ENCODE measurements at places on chromosomes 4 and X.
A peak's percentile ranks its signal among the peaks of the same experiment; 100 is the strongest.

- peak; percentile 27 for DNase-seq
Observed at GRCh38 chr4:5863461-5864113, 29.3 kb downstream of the CRMP1 start.

- DNase-seq = peak; percentile 67
Observed at GRCh38 chrX:46796574-46797191, 37.8 kb upstream of the SLC9A7 start.

- DNase-seq = no peak
Observed at GRCh38 chr4:148779771-148780170, 337.6 kb upstream of the NR3C2 start.

- no peak for DNase-seq
Observed at GRCh38 chr4:152073351-152074087, 312.7 kb upstream of the GATB start.

DNA sequence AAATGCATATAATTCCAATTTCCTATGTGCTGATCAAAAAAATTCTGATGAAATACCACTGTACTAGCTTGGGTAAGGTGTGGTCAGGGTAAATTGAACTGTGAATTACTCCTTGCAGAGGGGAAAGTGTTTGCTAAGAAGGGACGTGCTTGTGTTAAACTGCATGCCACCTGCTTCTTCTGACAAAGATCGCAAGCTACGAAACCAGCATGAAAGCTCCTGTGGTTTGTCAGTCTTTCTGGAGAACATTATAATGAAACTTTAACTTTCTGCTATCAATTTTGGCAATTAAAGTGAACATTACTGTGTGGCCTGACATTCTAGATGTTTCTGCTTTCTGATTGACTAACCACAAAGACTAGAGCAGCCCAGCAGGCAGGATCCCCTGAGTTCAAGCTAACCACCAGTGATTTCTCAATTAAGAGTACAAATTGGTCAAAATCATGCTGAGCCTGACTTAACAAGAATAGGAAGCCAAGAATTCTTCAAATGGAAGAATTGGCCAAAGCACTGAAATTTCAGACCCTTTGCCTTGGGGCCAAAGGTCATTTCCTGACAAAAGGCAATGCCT lies 239.0 kb downstream of the SLITRK2 start:
- DNase-seq = no peak

DNA sequence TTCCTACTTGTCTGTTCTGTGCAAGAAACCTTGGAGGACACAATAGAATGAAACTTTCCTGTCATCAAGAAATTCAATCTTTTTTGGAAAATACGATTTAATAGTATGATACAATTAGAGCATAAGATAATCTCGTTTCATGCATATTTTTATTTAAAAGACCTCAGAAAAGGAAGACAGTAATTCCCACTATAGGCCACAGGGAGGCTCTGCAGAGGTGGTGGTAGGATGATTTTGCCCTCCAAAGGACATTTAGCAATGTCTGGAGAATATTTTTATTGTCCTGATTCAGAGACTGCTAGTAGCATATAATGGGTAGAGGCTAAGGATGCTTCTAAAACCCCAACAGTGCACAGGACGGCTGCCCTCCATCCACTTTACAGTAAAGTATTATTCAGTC lies 68.7 kb downstream of the PAK3 start:
- DNase-seq = no peak

DNA sequence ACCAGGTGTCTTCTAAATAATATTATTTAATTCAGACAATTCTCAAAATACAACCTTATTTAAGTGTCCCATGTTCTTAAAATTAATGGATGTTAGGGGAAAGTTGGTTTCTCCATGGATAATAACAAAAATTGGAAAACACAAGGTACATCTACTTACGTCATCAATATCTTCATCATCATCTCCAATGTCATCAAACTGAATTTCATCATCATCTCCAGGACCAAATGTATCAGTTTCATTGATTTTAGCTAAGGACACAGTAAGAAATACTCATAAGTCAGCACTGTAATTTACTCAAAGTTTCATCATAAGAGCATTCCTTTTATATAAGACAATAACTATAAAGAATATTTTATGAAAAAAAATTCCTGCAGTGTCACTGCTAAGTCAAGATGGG lies 11.3 kb downstream of the EIF1AX start:
- DNase-seq = no peak

DNA sequence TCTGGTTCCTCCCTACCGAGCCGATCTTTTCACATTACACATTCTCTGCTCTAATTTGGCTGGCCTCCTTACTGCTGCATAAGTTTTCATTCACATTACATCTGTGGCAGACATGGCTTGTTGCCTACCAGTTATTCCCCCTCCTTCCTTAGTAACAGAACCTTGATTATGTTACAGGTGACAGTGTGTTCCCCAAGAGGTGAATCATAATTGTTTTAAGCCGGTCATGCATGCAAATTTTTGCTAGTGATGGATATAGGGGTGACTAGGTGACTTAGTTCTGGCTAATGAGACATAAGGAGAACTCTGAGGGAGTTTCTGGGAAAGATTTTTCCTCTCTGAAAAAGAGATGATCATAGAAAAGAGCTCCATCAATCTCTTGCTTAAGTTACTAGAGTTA lies 8.4 kb upstream of the LAMP2 start:
- no peak for DNase-seq

- DNase-seq = no peak
Observed at GRCh38 chr4:160180211-160180610, 1077.3 kb downstream of the RAPGEF2 start.

DNA sequence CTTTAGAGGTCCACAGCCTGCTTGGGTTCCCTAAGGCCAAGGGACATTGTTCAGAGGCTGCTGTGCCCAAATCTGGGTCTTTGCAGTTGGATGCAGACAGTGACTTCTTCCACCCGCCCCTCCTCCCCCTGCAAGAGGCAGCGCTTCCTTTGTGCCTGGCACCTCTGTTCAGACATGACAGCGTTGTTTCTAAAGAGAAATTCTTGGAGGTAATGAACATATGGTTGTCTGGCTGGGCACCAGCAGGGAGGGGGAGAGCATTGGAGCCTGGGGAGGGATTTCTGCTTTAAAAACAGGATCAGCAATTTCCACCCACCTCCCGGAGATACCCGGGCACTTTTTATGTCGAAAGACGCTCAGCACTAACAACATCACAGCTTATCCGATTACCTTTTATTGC lies 51.5 kb downstream of the PSAPL1 start:
- no peak for DNase-seq

DNA sequence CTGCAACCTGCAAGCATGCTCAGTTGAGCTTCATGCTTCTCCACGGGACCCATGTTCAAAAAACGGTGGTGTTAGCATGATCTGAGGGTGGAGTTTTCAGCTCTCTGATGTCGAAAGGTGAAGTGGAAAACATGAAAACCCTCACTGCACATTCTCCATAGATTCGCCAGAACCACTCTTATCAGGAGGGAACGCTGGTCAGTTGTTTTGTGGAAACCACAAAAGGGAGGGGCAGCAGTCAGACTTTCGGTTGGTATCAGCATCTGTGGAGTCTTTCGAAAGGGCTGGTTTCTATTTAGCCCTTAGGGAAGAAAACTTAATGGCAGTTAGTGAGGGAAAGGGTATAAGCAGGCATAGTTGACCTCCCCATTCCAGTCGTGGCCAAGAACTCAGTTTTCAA lies 12.6 kb downstream of the PPA2 start:
- DNase-seq = no peak

DNA sequence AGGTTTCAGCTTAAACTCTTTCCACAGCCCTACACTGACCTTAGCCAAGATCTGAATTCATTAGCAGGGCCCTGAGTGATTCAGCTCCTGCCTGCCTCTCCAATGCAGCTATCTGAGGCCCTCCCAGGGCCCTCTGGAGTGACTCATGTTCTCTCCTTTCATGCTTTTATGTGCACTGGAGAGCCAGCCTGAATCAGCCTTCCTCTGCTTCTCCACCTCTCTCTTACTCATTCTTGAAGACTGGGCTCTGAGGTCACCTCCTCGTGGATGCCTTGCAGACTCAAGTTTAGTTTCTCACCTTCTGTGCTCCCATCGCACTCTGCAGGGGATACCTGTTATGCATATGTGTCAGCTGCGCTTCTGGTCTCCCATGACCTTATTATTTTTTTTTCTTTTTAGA lies 3.1 kb upstream of the OCIAD2 start:
- peak; percentile 31 for DNase-seq

DNA sequence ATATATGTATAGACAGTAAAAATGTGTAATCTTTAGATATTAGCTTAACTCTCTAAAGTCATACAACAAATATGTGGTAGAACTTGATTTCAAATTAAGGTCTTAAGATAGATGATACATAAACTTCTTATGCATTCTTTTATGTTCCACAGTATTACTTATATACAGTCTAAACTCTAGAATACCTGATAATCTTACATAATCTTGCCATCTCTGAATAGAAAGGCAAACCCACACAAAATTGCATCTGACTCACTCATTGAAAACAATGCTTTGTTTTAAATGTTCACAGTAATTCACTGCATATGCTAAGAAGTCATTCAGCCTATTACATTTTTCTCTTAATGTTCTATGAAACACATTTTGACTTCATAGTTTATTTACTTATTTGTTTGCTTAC lies 10.1 kb downstream of the SULT1B1 start:
- no peak for DNase-seq

GRCh38 chr4:16238327-16238726 lies 12.1 kb upstream of the TAPT1 start:
- no peak for DNase-seq

DNA sequence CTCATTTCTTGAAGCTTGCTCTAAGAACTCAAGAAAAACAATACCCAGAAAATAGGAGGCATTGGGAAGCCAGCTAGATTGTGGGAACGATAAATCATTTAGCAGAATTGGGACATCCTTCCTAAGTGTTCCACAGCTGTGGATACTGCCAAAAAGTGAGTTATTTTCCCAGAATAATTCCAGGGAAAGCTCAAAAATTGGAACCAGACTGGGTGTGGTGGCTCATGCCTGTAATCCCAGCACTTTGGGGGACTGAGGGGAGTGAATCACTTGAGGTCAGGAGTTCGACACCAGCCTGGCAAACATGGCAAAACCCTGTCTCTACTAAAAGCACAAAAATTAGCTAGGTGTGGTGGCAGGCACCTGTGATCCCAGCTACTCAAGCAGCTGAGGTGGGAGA lies 68.2 kb upstream of the GK2 start:
- no peak for DNase-seq

- no peak for DNase-seq
Observed at GRCh38 chrX:10831716-10832502, 211.5 kb upstream of the MID1 start.

Measured in stimulated activated CD4-positive, alpha-beta T cell treated with anti-CD3 and anti-CD28 coated beads, Interleukin-1b, Interleukin-23, amount 100 ng/mL, for 4 hours (primary cell).